ENCODE measurements at places on chromosomes 4 and X.

- DNase-seq, result no peak
Measured at GRCh38 chr4:26632916-26633315, 49.0 kb downstream of the TBC1D19 start.

DNA sequence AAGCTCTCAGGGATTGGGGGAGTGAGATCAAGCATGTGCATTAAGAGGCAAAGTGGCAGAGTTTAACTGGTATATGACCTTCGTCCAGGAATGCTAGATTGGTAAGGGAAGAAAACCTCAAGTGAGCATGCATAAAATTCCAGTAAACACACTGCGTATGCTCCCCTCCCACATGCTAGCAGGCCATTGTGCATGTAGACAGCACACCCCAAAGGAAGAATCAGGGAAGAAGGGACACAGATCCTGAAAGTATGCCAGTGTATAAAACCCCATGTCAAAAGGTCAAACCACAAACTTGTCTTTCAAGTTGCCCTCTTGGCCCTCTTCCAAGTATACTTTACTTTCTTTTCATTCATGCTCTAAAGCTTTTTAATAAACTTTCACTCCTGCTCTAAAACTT, 405.2 kb upstream of the CNKSR2 start:
- DNase-seq, result no peak

GRCh38 chrX:10496345-10496965, 123.9 kb downstream of the MID1 start:
- DNase-seq, result no peak

GRCh38 chr4:185773419-185773818, 38.6 kb downstream of the SORBS2 start:
- DNase-seq, result no peak

GRCh38 chrX:33190016-33190415, 21.3 kb downstream of the DMD start:
- no peak for DNase-seq

DNA sequence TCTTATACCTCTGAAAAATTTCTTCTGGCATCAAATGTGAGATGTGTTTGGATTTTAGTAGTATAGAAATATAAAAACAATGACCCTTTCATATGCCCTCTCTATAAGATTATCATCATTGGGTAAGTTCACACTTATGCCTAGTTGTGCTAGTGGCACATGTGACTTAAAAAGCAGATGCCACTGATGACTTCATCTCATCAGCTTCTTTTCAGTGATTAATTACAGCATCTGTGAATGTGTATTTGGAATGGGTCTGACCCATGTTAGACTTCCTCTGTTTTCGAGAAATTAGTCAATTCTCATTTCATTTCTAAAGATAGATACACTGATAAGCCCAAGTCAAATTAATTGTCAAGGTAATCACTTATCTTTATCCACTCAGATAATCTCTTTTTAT, 698.7 kb downstream of the GABRG1 start:
- DNase-seq, result no peak

DNA sequence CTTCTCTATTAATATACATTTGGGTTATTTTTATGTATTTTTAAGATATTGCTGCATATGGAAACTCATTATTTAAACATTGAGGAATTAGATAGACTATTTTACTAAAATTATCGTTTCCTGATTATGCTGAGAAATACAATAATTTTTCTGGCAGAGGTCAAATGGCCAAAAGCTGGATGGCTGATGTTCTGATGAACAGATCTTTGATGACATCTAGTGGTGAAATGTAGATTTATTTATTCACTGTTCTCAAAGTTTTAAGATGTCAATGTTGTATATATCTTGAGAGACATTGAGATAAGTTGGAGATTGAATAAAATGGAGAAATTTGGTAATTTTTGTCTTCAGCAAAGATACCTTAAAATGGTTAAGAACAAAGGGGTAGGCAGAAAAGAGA, 96.2 kb downstream of the UGT8 start:
- peak; percentile 7 for DNase-seq

DNA sequence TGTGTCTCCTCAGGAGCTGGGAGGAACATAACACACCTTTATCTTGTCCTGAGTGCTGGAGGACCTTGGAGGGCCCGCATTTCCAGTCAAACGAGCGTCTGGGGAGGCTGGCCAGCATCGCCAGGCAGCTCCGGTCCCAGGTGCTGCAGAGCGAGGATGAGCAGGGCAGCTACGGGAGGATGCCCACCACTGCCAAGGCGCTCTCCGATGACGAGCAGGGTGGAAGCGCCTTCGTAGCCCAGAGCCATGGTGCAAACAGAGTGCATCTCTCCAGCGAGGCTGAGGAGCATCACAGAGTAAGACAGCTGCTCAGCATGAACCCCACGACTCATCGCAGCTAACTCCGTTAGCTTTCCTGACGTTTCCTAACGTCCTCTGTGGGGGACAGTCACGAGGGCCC, 430 bp downstream of the TRIML1 start:
- no peak for DNase-seq

GRCh38 chr4:173420324-173420752, 21.4 kb upstream of the SCRG1 start:
- DNase-seq, result no peak

DNA sequence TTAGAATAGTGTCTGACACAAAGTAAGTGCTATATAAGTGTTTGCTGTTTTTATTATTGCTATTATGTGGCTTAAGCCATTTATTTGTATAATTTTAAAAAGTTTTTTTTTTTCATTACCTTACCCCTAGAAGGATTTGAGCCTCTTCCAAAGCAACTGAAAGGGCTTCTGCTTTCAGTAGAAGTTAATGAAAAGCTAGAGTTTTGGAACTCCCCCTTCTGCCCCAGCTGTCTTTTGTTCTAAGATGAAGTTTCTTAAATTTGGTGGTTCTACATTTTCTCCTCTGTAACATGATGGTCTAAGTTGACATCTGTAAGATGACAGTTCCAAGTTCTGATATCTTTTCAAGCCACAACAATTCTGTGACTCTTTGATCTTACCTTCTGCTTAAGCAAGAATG, 30.3 kb downstream of the FHIP1A start:
- DNase-seq, result no peak

Measured in GM06990 (cell line).